T-helper 17 cell (primary cell): ENCODE measurements at places on chromosomes 2 and 18. TPM values are rescaled to one million over a fixed set of nuclear protein-coding genes. Genes with fewer than 3 reads are reported as not detected.
A peak's percentile ranks its signal among the peaks of the same experiment; 100 is the strongest.

L3MBTL4 gene
- total RNA-seq = 0.18 TPM

TBR1 gene
- total RNA-seq = not detected

VIL1 gene
- 0.32 TPM for total RNA-seq

GCG gene
- total RNA-seq = not detected

GRCh38 chr2:7899923-7900322 lies 781.9 kb upstream of the ID2 start:
- H3K27ac ChIP-seq = no peak overlapping the region
- DNase-seq = no peak
- peaks cover 7% of the 10 kb centered on the region for H3K36me3 ChIP-seq
- peaks cover 30% of the 10 kb centered on the region for H3K27me3 ChIP-seq

DNA sequence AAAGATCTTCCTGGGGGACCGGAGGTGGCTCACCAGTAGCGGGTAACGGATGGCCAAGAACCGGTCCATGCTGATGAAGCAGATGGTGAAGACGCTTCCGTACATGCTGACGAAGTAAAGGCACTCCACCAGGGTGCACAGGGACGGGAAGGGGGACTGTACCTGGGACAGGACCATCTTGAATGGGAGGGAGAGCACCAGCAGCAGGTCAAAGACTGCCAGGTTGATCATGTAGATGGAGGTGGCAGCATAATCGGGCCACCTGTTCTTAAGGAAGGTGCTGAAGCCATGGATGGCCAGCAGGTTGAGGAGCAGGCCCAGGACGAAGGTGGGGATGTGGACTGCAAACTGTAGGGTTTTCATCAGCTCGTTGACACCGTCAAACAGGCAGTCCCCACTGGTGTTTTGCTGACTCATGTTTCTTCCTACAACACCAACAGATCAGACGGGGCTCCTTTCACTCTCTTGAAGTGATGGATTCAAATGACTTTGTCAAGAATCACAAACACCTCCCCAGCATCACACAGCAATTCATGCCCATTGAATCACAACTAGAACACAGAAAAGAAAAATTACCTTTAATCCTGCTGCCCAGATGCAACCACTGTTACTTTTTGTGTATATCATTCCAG lies 14.4 kb downstream of the GPR55 start:
- no peak overlapping the region for H3K4me3 ChIP-seq
- H3K27me3 ChIP-seq = peaks cover 16% of the 10 kb centered on the region
- H3K4me1 ChIP-seq = peaks cover 30% of the 10 kb centered on the region

DNA sequence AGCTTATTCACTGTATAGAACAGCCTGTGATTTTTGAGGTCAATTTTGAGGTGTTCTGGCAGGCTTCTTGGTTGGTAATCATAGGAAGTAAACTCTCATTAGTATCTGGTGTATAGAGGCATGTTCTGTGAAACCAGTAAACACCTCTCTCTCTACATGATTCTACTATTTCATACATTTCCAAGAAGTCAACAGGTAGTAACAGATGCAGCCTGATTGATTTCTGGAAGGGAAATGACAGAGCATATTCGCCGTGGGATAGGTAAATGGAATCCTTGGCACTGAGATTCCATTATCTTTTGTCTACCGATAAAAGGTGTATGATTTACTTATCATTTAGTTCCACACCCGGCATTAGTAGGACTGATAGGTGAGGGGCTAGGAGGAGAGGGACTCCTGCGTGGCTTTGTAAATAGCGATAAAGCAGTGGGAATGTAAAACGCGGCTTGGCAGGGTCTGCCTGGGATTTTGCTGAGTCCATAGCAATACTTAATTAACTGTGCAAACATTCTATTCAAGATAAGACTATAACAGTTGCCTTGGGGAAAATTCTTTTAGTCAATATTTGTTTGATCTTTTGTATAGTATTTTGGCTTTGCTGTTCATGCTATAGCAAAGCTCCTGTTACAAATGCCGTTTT lies 32.3 kb downstream of the LYPD6B start:
- H3K27ac ChIP-seq = no peak overlapping the region
- DNase-seq = no peak
- peaks cover 28% of the 10 kb centered on the region for H3K4me1 ChIP-seq
- peaks cover 3% of the 10 kb centered on the region for H3K36me3 ChIP-seq
- H3K4me3 ChIP-seq = no peak overlapping the region

- no peak for DNase-seq
- no peak overlapping the region for H3K4me3 ChIP-seq
- H3K27me3 ChIP-seq = peaks cover 61% of the 10 kb centered on the region
- H3K27ac ChIP-seq = no peak overlapping the region
- peaks cover 9% of the 10 kb centered on the region for H3K4me1 ChIP-seq
These were observed 254.8 kb downstream of the TGIF1 start for GRCh38 chr18:3704556-3705344.

- H3K4me1 ChIP-seq = peaks cover 42% of the 10 kb centered on the region
- peak overlapping the region; percentile 56 for H3K27ac ChIP-seq
- DNase-seq = no peak
- H3K36me3 ChIP-seq = peaks cover 13% of the 10 kb centered on the region
- peak overlapping the region; percentile 75 for H3K4me3 ChIP-seq
These were observed 3.7 kb downstream of the PCGF1 start for GRCh38 chr2:74503506-74504475.

DNA sequence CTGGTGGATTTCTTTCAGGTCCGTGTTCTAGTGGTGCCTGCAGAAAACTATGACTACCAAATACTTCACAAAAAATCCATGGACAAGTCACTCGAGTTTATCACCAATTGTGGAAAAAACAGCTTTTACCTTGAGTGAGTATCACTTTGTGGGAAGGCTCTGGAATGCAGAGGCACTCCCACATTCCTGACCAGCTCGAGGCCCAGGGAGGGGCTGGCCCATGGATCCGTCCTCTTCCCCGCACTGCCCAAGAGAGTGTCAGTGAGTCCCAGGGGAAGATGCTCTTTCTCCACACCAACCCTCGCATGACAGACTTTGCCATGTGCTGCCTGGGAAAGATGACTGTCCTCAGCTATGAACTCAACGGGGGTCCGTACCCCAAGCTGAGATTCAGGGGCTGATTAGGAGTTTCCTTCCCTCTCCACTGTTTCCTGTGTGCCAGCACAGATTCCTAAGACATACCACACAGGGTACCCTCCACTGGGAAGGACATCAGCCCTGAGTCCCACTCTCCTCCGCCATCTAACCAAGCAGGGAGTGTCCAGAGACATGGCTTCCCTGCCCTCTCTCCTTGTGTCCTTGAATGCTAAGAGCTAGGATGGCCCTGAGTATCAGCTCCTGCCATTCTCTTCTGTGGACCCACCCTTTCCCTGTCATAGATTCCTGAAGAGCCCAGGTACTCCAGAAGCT lies 155.9 kb downstream of the LAMA3 start:
- no peak overlapping the region for H3K4me3 ChIP-seq
- no peak for DNase-seq
- H3K4me1 ChIP-seq = peaks cover 8% of the 10 kb centered on the region
- H3K27me3 ChIP-seq = peaks cover 17% of the 10 kb centered on the region
- no peaks in the 10 kb centered on the region for H3K36me3 ChIP-seq

DNA sequence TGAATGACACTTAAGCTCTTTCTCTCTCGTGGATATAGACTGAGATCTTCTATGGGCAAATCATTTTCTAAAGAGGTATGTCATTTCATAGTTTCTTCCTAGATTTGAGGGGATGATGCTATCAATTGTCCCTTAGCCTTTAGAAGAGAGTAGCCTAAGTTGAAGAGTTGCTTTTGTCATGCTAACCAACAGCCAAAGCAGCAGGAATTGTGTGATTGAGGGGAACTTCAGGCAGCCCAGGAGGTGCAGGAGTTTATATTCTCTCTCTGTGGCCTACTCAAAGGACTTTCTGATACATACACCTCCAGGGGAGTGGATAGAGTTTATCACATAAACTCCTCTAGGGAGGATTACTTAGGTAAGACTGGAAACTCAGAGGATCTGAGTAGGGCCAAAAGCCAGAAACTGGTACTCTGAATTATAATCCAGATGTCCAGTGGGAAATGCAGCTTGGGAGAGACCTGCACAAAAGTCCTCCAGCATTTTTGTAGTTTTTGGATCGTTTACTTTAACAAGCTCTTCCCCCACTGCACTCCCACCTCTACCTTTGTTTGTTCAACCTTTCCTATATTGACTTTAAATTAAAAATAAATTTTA lies 150.7 kb upstream of the CCDC68 start:
- H3K4me1 ChIP-seq = no peaks in the 10 kb centered on the region
- H3K27ac ChIP-seq = no peak overlapping the region
- DNase-seq = no peak
- H3K36me3 ChIP-seq = no peaks in the 10 kb centered on the region

GRCh38 chr2:20960003-20960402 lies 83.9 kb downstream of the APOB start:
- no peak overlapping the region for H3K27ac ChIP-seq
- H3K4me3 ChIP-seq = no peak overlapping the region
- H3K27me3 ChIP-seq = peaks cover 42% of the 10 kb centered on the region
- no peaks in the 10 kb centered on the region for H3K4me1 ChIP-seq
- DNase-seq = no peak

DNA sequence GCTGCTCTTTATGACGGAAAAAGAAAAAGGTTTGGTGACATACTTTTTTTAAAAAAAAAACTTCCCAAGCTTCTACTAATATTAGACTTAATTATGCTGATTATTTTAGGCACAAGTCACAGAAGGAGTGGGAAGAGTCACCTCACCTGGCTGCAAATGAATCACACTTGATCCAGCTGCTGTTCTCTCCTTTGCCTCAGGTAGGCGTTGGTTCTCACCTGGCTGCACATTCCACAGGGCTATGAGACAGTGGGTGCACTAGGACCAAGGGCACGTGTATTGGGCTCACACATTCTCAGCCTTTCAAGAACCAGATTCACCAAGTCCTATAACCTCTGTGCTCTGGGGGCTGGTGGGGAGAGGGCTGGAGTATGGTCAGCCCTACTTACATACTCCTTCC lies 93.3 kb downstream of the TGFA start:
- H3K4me1 ChIP-seq = peaks cover 3% of the 10 kb centered on the region
- H3K4me3 ChIP-seq = no peak overlapping the region
- no peak for DNase-seq
- no peaks in the 10 kb centered on the region for H3K27me3 ChIP-seq
- H3K36me3 ChIP-seq = peaks cover 2% of the 10 kb centered on the region

DNA sequence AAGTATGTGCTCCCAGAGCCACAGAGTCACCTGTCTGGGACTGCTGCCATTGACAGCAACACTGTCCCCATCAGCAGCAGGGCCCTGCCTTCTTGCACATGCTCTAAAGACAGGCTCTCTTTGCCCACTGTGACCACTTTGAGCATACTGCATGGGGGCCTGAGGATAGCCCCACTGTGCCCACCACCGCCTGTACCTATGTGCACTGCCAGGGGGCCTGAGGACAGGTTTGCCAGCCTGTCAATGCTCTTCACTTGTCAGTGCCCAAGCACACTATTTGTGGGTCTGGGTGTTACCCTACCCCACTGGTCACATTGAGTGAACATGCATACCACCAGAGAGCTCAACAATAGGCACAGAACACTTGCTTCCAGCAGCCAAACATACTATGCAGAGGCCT lies 1137.0 kb upstream of the FANCL start:
- no peak overlapping the region for H3K27ac ChIP-seq
- no peak for DNase-seq
- H3K4me3 ChIP-seq = no peak overlapping the region
- no peaks in the 10 kb centered on the region for H3K4me1 ChIP-seq
- no peaks in the 10 kb centered on the region for H3K27me3 ChIP-seq

- no peaks in the 10 kb centered on the region for H3K36me3 ChIP-seq
- no peaks in the 10 kb centered on the region for H3K27me3 ChIP-seq
- H3K4me3 ChIP-seq = no peak overlapping the region
- no peak for DNase-seq
- H3K4me1 ChIP-seq = peaks cover 36% of the 10 kb centered on the region
- H3K27ac ChIP-seq = peak overlapping the region; percentile 96
These were observed 22.9 kb upstream of the CYTIP start for GRCh38 chr2:157466764-157467163.

GRCh38 chr18:5534845-5535244 lies 9.0 kb downstream of the EPB41L3 start:
- H3K4me1 ChIP-seq = no peaks in the 10 kb centered on the region
- H3K36me3 ChIP-seq = no peaks in the 10 kb centered on the region
- H3K4me3 ChIP-seq = no peak overlapping the region
- DNase-seq = no peak
- no peak overlapping the region for H3K27ac ChIP-seq

GRCh38 chr2:148989882-148990493 lies 48.5 kb upstream of the LYPD6B start:
- H3K4me3 ChIP-seq = no peak overlapping the region
- no peak for DNase-seq
- peaks cover 9% of the 10 kb centered on the region for H3K4me1 ChIP-seq
- no peak overlapping the region for H3K27ac ChIP-seq
- H3K27me3 ChIP-seq = no peaks in the 10 kb centered on the region
- peaks cover 7% of the 10 kb centered on the region for H3K36me3 ChIP-seq

DNA sequence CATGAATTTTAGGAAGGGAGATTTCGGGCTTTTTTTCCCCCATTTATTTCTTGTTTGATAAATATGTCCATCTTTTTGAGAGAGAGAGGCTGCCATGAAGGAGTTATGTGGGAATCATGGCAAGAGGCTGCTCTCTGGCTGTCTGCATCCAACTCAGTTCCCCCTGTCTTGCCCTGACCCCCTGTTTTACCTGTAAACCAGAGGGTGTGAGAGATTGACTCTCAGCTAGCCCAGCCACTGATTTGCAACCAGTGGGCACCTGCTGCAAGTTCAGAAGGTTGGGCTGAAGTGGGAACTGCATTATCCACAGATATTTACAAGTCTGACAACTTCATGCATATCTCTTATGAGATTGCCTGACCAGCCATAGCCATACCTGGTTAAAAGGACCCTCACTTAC lies 625.4 kb upstream of the FANCL start:
- no peak overlapping the region for H3K4me3 ChIP-seq
- H3K27me3 ChIP-seq = no peaks in the 10 kb centered on the region
- H3K36me3 ChIP-seq = no peaks in the 10 kb centered on the region
- H3K4me1 ChIP-seq = no peaks in the 10 kb centered on the region
